ENCODE measurements at places on chromosomes 5 and 9.

DNA sequence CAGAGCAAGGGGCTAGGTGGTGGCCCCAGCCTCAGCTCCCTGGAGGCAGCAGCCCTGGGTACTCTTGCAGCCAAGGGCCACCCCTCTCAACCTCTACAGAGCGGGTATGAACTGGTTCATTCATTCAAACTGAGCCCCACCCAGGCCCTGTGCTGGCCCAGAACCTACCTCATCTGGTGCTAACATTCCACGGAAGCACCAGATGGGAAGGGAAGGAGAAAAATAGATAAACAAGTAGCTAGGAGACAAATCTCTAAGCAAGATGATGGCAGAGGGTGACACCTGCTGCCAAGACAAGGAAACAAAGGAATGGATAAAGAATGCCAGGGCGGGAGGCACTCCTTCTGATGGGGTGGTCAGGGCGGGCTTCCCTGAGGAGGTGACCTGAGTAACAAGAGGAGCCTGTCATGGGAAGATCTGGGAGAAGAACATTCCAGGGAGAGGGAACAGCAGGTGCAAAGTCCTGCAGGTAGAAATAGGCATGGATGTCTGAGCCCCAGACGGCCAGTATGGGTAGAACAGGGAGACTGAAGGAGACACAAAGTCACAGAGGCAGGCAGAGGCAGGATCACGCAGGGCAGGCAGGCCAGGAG, 6.1 kb downstream of the ST6GALNAC4 start:
- DNase-seq = no peak

- no peak for DNase-seq
Measured at GRCh38 chr5:134020188-134020587, 15.4 kb upstream of the VDAC1 start.

GRCh38 chr5:79395296-79395695, 118.6 kb downstream of the HOMER1 start:
- DNase-seq = no peak

- no peak for DNase-seq
Measured at GRCh38 chr9:79592726-79593493, 21.1 kb downstream of the TLE4 start.

Measured in omental fat pad (tissue), 4 donors.